ENCODE measurements at places on chromosomes 13 and 19. TPM values are rescaled to one million over a fixed set of nuclear protein-coding genes. Genes with fewer than 3 reads are reported as not detected.

- H3K4me3 ChIP-seq: no peak overlapping the region
- no peaks in the 10 kb centered on the region for H3K36me3 ChIP-seq
- no peak overlapping the region for H3K27ac ChIP-seq
- DNase-seq: no peak
- no peaks in the 10 kb centered on the region for H3K27me3 ChIP-seq
- H3K4me1 ChIP-seq: no peaks in the 10 kb centered on the region
These were observed 518.6 kb downstream of the SLITRK5 start for GRCh38 chr13:88189728-88190127.

- H3K4me1 ChIP-seq: no peaks in the 10 kb centered on the region
- no peaks in the 10 kb centered on the region for H3K27me3 ChIP-seq
- H3K36me3 ChIP-seq: no peaks in the 10 kb centered on the region
- H3K4me3 ChIP-seq: no peak overlapping the region
- no peak for DNase-seq
These were observed 67.3 kb downstream of the KLF12 start for GRCh38 chr13:74066937-74067336.

DNA sequence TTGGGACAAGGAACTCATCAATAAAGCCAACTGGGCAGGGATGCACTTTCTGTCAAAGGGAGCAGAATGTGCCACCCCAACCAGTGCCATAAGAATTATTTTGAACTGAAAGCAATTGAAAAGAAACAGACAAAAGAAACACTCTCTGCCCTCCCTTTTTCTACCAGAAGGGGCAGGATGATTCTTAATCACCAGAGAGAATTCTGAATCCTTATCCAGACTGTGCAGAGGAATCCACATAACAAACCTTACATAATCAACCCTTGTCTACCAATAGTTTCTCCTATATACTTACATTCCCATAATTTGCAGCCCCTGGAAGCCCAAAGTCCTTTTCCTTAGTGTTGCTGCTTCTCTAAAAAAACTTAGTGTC is 520.7 kb upstream of the NBEA start:
- no peaks in the 10 kb centered on the region for H3K4me1 ChIP-seq
- DNase-seq: no peak
- H3K27me3 ChIP-seq: no peaks in the 10 kb centered on the region
- H3K27ac ChIP-seq: no peak overlapping the region
- H3K4me3 ChIP-seq: no peak overlapping the region

DNA sequence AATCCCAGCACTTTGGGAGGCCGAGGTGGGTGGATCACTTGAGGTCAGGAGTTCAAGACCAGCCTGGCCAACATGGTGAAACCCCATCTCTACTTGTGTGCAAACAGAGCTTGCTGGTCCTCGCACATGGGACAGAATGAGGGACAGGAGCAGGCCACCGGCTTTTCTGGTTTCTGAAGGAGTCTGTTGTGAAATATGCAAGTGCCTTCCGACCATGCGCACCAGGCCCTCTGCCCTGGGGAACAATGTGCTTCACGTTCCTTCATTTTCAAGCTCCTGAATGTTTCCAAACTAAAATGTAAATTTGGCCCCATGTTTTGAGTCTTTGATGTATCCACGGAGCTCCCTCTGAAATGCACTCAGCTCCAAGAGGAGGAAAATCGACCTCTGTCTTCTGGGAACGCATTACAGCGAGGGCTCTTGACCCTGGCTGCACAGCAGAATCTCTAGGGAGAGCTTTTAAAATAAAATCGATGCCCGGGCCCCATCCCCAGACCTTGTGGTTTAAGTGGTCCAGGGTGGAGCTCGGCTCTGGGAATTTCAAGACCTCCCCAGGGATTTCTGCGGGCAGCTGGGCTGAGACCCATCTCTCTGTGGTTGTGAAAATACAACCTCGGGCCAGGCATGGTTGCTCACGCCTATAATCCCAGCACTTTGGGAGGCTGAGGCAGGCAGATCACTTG is 9.3 kb upstream of the ACP4 start:
- H3K27me3 ChIP-seq: peaks cover 8% of the 10 kb centered on the region
- H3K4me1 ChIP-seq: no peaks in the 10 kb centered on the region
- H3K36me3 ChIP-seq: no peaks in the 10 kb centered on the region
- no peak overlapping the region for H3K27ac ChIP-seq
- DNase-seq: no peak

GRCh38 chr13:34522808-34523207 is 419.3 kb upstream of the NBEA start:
- H3K27ac ChIP-seq: no peak overlapping the region
- no peaks in the 10 kb centered on the region for H3K27me3 ChIP-seq
- no peaks in the 10 kb centered on the region for H3K4me1 ChIP-seq

DNA sequence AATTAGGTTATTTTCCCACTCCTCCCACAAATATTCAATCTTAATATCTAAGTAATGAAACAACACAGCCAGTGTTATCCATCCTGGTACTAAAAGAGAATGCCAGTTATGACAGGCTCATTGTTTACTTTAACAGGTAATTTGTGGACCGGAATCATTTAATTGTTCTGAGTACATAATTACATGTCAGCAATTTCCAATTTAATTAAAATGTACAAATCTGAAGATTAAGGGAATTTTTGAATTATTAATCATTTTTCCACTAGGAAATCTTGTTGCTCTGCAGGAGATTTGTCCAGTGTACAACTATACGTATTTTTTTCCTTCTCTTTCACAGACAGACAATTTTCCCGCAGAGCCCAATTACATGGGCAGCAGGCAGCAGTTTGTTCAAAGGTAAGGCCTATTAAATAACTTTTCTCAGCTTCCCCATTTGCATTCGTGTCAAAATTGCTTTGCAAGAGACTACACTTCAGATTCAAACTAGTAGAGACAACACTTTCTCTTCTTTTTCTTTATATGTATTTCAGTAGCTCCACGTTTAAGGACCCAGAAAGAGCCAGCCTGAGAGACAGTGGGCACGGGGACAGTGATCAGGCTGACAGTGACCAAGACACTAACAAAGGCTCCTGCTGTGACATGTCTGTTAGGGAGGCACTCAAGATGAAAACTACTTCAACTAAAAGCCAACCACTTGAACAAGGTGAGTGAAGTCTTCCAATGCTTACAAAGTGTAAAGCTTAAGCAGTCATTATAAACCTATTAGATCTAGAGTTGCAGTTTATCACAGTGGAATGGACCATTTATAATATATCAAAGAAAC is 34.8 kb downstream of the PCDH17 start:
- DNase-seq: no peak
- H3K4me3 ChIP-seq: no peak overlapping the region
- H3K36me3 ChIP-seq: no peaks in the 10 kb centered on the region
- no peaks in the 10 kb centered on the region for H3K27me3 ChIP-seq
- H3K27ac ChIP-seq: no peak overlapping the region

The BRME1 gene
- total RNA-seq: 5.3 TPM

The ZNF780A gene
- 18.7 TPM for total RNA-seq

The NHLRC3 gene
- 16.2 TPM for total RNA-seq

The FPR3 gene
- 3.6 TPM for total RNA-seq
